ENCODE measurements at places on chromosomes 1 and 21. TPM values are rescaled to one million over a fixed set of nuclear protein-coding genes. Genes with fewer than 3 reads are reported as not detected.

Gene NR1I3
- total RNA-seq: not detected

Gene PATJ
- 0.47 TPM for total RNA-seq

Gene AZIN2
- total RNA-seq: 0.36 TPM

Gene SYTL1
- 6.0 TPM for total RNA-seq

Gene MTARC2
- 0.11 TPM for total RNA-seq

Gene ATP1A2
- total RNA-seq: 0.09 TPM

Gene OR2L2
- 0.09 TPM for total RNA-seq

Gene GUK1
- 228 TPM for total RNA-seq

Gene MAB21L3
- not detected for total RNA-seq

Gene CRNN
- not detected for total RNA-seq

Gene TMEM269
- 0.34 TPM for total RNA-seq

Gene MANEAL
- total RNA-seq: 2.0 TPM

DNA sequence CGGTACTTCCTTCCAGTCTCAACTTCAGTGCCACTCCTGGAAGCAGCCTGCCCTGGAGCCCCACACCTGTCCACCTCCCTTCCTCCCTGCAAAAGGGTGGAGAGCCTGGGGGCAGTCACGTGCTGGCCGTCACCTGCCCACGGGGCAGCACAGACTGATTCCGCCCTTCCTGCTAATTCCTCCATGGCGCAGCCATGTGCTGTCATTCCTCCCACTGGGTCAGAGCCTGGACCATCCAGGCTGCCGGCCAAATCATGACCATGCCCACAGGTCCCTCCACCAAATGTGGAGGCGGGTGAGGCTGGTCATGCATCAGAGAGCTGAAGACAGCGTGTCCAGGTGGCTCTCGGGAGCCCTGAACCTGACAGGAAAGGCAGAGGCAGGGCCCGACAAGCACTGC lies 24.4 kb upstream of the GPR153 start:
- no peak overlapping the region for H3K4me3 ChIP-seq
- no peak for DNase-seq
- no peak overlapping the region for H3K27ac ChIP-seq
- H3K36me3 ChIP-seq: no peaks in the 10 kb centered on the region
- no peaks in the 10 kb centered on the region for H3K27me3 ChIP-seq

GRCh38 chr1:234559152-234559901 lies 50.7 kb downstream of the IRF2BP2 start:
- H3K36me3 ChIP-seq: no peaks in the 10 kb centered on the region
- H3K4me1 ChIP-seq: peaks cover 37% of the 10 kb centered on the region
- H3K27ac ChIP-seq: no peak overlapping the region

- no peaks in the 10 kb centered on the region for H3K36me3 ChIP-seq
- no peak for DNase-seq
- no peaks in the 10 kb centered on the region for H3K4me1 ChIP-seq
- no peak overlapping the region for H3K4me3 ChIP-seq
- H3K27me3 ChIP-seq: peaks cover 42% of the 10 kb centered on the region
Measured at GRCh38 chr1:228000416-228000815, 6.4 kb upstream of the WNT3A start.

- no peaks in the 10 kb centered on the region for H3K4me1 ChIP-seq
- H3K27ac ChIP-seq: no peak overlapping the region
- peaks cover 17% of the 10 kb centered on the region for H3K36me3 ChIP-seq
- DNase-seq: no peak
- no peak overlapping the region for H3K4me3 ChIP-seq
Measured at GRCh38 chr1:41056907-41057306, 35.4 kb upstream of the SLFNL1 start.

- no peak overlapping the region for H3K4me3 ChIP-seq
- H3K36me3 ChIP-seq: no peaks in the 10 kb centered on the region
- H3K27ac ChIP-seq: no peak overlapping the region
- H3K27me3 ChIP-seq: no peaks in the 10 kb centered on the region
- DNase-seq: peak; percentile 100
Measured at GRCh38 chr1:180213401-180214170, 16.5 kb upstream of the LHX4 start.

DNA sequence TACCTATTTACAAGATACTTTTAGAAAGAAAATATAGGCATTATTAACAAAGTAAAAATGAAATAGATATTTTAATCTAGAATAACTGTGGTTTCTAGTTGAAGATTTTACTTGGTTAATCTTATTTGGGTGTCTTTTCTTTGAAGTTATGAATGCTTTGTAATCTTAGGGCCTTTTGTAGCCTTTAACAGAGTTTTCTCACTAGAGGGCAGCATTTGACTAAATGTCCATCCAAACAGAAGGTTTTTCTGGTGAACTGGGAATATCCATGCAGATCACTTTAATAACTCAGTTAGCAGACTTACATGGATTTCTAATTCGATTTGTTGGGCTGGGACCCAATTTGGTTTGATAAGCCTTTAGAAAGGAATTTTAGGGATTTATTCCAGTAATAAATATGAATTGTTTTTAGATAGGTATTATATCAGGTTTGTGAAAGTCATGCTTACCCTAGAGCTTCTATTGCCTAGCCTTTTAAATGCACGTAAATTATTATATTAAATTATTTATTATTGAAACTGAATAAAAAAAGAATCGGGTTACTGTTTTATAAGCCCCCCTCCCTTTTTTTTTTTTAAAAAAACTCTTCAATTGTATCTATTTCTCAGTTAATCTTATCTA lies 119.7 kb downstream of the ZNF326 start:
- DNase-seq: peak; percentile 43
- no peak overlapping the region for H3K27ac ChIP-seq
- no peak overlapping the region for H3K4me3 ChIP-seq
- H3K4me1 ChIP-seq: no peaks in the 10 kb centered on the region
- no peaks in the 10 kb centered on the region for H3K27me3 ChIP-seq
- no peaks in the 10 kb centered on the region for H3K36me3 ChIP-seq

DNA sequence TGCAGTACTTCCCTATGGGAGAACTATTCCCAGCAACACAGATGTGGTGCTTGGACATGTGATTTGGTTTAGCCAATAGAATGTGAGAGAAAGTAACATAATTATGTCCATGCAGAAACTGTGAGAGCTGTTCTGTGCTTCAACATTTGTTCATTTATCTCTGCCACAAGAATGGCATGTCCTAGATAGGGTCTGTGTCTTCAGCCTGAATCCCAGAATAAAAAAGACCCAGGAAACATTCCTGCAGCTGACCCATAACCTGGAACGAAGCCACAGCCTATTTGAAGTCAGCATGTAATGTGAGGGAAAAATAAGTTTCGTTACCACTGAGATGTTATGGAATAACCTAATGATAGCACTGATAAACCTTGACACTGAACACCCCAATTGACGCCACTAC lies 552.0 kb upstream of the USP24 start:
- DNase-seq: no peak
- H3K4me3 ChIP-seq: no peak overlapping the region
- no peaks in the 10 kb centered on the region for H3K27me3 ChIP-seq
- no peaks in the 10 kb centered on the region for H3K4me1 ChIP-seq
- H3K36me3 ChIP-seq: no peaks in the 10 kb centered on the region
- no peak overlapping the region for H3K27ac ChIP-seq

DNA sequence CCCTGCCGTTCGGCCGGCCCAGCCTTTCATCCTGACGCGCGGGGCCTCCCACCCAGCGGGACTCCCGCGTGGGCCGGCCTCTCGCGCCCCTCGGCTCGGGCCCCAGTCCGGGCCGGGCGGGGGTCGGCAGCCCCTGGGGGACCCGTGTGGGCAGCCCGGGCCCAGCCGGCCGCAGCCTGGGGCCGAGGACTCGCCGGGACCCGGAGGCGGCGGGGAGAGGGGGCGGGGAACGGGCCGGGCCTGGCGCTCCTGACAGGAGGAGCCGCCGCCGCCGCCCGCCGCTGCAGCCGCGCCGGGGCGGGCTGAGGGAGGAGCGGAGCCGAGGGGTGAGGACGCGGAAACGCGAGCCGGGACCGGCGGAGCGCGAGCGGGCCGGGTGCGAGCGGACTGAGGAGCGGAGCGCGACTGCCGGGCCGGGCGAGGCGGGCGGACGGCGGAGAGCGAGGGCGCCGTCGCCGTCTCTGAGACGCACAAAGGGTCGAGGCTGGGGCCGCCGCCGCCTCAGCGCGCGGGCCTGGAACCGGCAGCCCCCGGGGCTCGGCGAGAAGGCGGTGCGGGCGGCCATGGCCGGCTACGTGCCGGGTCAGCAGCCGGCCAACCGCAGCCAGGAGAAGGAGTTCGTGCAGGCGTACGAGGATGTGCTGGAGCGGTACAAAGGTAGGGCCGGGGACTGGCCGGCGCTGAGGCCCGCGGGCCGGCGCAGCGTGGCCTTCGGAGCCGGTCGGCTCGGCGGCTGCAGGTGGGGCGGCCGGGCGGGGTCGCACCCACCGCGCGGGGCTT lies 79.1 kb downstream of the NDUFS5 start:
- H3K4me3 ChIP-seq: peak overlapping the region; percentile 53
- no peaks in the 10 kb centered on the region for H3K27me3 ChIP-seq
- peaks cover 43% of the 10 kb centered on the region for H3K4me1 ChIP-seq
- peak; percentile 87 for DNase-seq
- peak overlapping the region; percentile 52 for H3K27ac ChIP-seq

GRCh38 chr1:115531631-115532264 lies 110.0 kb upstream of the VANGL1 start:
- DNase-seq: no peak
- no peak overlapping the region for H3K4me3 ChIP-seq

GRCh38 chr1:164770131-164770529 lies 211.1 kb downstream of the PBX1 start:
- no peaks in the 10 kb centered on the region for H3K36me3 ChIP-seq
- no peak overlapping the region for H3K27ac ChIP-seq
- DNase-seq: peak; percentile 26
- H3K4me1 ChIP-seq: peaks cover 4% of the 10 kb centered on the region

DNA sequence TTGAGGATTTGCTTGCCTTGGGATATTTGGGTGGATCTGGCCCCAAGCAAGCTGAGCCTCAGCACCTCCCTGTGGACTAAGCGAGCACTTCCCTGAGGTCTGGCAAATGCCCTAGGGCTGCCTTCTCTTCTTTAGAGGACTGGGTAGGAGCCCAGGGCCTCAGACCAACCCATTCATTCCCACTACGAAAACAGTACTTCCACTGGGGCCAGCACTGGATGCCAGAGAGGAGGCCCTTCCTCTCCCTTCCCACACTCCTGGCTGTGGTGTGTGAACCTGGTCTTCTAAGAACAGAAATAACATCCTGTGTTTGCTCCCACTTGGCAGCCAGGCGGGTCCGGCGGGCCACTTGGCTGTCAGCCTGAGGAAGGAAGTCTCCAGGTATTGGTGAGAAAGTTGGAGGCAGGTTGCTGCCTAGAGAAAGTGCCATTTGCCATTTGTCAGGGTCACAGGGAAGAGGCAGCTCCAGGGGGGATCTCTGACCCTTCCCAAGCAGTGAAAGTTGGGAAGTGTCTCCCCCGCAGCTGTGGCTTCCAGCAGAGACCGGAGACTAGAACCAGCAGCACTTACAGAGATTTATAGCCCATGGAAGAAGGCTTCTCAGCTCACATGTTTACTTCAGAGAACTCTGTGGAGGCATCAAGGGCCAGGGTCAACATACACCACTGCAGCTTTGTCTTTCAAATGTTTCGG lies 323.5 kb downstream of the SIPA1L2 start:
- no peak overlapping the region for H3K27ac ChIP-seq
- H3K27me3 ChIP-seq: no peaks in the 10 kb centered on the region
- DNase-seq: no peak
- H3K4me1 ChIP-seq: no peaks in the 10 kb centered on the region
- no peaks in the 10 kb centered on the region for H3K36me3 ChIP-seq
- no peak overlapping the region for H3K4me3 ChIP-seq

DNA sequence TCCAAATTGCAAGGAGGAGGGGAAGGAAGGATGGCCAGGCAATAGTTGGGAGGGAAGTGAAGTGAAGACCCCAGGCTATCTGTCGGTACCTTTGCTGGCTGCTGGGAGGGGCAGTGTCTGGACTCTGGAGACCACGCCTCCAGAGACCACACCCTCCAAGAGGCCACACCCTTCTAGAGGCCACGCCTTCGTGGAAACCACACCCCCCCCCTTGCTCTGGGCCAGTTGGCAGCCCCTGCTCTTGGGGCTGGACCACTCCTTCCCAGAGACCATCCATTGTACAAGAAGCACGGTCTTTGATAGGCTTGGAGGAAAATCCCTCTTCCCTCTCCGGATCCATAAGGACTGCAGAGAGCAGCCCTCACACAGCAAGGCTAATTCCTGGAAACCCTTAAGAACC lies 73.1 kb downstream of the RYR2 start:
- no peak overlapping the region for H3K4me3 ChIP-seq
- no peak overlapping the region for H3K27ac ChIP-seq
- peaks cover 6% of the 10 kb centered on the region for H3K27me3 ChIP-seq
- no peaks in the 10 kb centered on the region for H3K4me1 ChIP-seq
- no peaks in the 10 kb centered on the region for H3K36me3 ChIP-seq

- no peaks in the 10 kb centered on the region for H3K4me1 ChIP-seq
- no peaks in the 10 kb centered on the region for H3K36me3 ChIP-seq
- H3K4me3 ChIP-seq: no peak overlapping the region
- no peak for DNase-seq
Measured at GRCh38 chr1:90386899-90387720, 330.0 kb downstream of the BARHL2 start.

DNA sequence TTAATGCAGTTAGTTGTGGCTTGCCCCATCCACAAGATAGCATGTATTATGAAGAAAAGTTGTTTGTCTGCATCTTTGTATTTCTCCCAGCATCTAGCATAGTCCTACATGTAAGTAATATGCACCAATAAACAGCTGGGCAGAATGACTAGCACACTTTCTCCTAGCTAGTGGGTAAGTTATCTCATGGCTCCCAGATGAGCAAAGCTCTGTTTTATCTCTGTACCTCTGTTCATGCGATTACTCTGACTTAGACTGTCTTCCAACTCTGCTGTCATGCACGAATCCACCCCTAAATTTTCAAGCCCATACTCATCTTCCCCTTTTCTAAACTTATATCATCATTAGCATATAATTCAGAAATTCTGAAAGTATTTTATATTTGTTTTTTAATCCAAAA lies 37.5 kb upstream of the KCTD3 start:
- DNase-seq: peak; percentile 24
- no peaks in the 10 kb centered on the region for H3K27me3 ChIP-seq
- no peak overlapping the region for H3K27ac ChIP-seq
- H3K4me3 ChIP-seq: no peak overlapping the region

DNA sequence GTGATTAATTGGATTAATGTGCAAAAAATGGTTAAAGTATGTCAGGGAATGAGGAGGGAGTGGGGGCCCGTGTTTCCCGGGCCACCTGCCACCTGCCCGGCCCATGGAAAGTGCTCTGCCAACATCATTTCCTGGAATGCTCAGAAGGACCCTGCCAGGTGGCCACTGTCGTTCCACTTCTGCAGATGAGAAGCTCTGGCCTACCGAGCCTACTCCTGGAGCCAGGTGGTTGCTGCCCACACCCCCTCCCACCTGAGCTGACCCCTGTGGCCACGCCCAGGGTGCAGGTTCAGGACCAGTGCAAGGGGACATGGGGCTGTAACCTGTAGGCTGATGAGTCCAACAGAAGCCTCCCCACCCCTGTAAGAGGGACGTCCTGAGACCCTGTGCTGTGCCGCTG lies 99.7 kb downstream of the PRDM16 start:
- peaks cover 23% of the 10 kb centered on the region for H3K4me1 ChIP-seq
- DNase-seq: no peak
- no peak overlapping the region for H3K27ac ChIP-seq
- peaks cover 57% of the 10 kb centered on the region for H3K27me3 ChIP-seq
- H3K4me3 ChIP-seq: no peak overlapping the region
- H3K36me3 ChIP-seq: no peaks in the 10 kb centered on the region

All from K562 (cell line).